NCI-H345 (cell line): ENCODE measurements at places on chromosomes 4 and X.

DNA sequence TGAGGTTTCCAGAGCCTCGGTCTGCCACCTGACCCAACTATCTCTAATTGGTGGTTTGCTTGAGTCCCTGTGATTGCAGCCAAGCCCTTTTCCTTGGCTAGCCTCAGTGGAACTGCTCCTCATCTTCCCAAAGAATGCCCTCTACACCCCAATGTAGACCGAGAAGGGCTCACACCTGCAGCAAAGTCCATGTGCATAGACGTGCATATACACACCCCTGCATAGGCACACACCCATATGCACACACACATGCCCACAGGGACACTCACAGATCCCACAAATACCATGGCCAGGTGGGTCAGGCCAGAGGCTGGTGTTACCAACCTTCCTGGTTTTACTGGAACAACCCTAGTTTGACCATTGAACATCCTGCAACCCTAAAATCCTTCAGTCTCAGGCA, 332 bp downstream of the AWAT2 start:
- DNase-seq = no peak

GRCh38 chrX:97039363-97040029, 155.8 kb downstream of the RPA4 start:
- DNase-seq = peak; percentile 54

DNA sequence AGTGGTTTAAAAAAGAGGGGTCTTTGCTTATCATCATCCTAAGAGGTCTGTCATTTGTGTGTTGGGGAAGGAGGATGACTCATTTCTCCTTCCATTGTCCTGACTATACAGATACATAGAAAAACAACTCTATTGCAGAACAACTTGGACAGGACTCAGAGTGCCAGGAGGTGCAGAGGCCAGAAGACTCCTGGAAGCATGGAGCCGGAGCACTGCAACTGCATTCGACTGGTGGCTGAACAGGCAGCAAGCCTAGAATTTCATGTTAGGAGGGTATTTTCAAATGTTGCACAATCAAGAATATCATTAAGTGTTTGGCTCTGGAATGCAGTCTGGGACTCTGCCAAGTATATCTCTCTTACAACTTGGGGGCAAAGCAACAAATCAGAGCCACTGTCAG, 35.0 kb upstream of the MAML3 start:
- DNase-seq = no peak

DNA sequence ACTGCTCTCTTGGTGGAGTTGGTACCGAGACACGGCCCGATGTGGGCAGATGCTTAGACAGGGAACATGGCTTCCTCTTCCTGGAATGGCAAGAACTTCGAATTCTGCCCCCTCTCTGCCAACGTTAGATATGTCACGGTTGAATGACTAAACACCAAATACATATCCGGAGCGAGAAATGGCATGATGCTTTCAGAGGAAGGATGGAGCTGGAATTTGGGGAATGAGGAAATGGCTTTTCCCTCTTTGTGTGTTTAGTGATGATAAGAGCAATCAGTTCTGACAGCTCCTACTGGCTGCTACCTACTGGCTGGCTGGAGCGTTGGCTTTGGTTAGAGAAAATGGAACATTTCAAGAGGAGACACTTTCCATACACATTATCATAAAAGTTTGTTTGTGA, 140.0 kb downstream of the DHRSX start:
- DNase-seq = no peak

DNA sequence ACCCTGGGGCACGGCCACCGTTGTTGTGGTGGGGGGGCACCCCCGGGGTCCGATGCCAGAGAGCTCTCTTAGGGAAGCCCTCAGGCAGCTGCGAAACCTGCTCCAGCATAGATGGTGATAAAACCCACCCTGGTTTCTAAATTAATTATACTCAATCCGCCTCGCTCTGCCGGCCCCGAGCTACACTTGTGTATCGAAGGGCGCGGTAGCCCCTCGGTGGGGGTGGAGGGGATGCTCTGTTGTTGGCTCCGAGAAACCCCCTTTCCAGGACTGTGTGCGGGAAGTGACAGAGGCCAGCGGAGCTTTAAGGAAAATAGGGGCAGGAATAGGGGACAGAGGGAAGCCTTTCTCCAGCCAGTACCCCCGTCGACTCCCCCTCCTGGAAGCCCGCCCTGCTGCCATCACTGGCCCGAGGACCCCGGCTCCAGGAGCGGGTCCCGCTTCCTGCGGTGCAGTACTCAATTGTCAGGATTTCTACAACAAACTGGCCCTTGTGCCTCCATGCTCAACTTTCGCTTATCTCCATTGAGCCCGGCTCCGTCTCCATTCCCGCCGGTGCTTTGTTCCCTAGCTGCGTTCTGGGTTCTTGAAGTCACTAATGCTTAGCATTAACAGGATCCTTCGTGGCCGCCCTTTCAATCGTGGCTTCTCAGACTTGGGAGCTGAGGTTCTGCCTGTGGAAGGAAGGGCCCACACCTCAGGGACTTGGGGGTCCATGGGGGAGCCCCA, 408.2 kb downstream of the BCOR start:
- no peak for DNase-seq

GRCh38 chr4:120843849-120844527, 78.5 kb downstream of the PRDM5 start:
- peak; percentile 23 for DNase-seq

- DNase-seq = no peak
These were observed 345.9 kb upstream of the NOCT start for GRCh38 chr4:138669479-138670315.

GRCh38 chrX:16756724-16757123, 29.5 kb upstream of the TXLNG start:
- DNase-seq = peak; percentile 62

DNA sequence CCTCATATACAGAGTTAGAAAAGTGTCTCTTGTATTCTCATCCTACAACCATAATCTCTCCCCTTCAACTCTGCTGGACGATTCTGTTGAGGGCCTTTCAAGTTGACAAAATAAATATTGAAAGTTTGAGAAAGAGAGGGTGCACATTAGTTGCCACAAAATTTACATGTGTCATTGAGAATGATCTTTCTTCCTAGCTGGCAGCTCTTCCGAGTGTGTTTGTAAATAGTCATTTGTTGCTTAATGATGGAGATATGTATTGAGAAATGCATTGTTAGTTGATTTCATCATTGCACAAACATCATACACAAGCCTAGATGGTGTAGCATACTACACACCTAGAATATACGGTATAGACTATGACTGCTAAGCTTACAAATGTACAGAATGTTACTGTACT, 632.8 kb upstream of the AMOT start:
- no peak for DNase-seq

DNA sequence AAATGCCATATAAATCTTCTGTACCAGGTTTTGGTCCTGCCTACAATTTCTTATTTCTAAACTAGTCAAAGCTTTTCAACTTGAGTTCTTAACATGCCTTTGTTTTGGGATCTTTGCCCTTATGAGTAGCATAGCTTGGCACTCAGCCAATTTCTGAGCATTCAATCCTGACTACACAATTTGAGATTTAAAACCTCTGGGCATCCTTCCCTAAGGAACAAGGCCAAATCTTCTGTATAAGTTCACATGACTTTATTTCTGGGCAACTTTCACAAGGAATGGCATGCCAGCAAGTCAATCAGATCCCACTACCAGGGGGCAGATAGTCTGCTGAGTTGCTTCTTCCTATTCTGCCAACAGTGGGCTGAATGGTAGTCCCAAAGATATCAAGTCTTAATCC, 254.2 kb downstream of the ADAMTS3 start:
- peak; percentile 15 for DNase-seq

GRCh38 chr4:37821953-37822605, 4.4 kb upstream of the PGM2 start:
- peak; percentile 39 for DNase-seq

DNA sequence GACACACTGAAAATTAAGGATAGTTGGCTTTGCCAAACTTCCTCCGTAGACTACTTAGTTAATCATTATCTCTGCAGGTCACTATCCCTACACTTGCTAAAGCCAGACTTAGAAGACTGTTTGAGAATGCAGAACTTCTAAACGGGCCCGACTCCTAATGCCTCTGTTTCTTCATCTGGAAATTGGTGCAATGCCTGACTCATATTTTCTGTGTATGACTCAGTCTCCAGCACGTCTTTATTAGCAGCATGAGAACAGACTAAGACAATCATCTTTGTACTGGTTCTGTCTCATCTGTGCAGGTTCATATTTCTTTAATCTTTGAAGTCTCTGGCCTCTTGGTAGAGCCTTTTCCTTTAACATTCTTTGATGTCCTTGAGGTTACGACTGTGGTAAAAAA, 411.9 kb upstream of the ACTRT1 start:
- no peak for DNase-seq

GRCh38 chr4:42420140-42420539, 22.9 kb downstream of the SHISA3 start:
- no peak for DNase-seq

DNA sequence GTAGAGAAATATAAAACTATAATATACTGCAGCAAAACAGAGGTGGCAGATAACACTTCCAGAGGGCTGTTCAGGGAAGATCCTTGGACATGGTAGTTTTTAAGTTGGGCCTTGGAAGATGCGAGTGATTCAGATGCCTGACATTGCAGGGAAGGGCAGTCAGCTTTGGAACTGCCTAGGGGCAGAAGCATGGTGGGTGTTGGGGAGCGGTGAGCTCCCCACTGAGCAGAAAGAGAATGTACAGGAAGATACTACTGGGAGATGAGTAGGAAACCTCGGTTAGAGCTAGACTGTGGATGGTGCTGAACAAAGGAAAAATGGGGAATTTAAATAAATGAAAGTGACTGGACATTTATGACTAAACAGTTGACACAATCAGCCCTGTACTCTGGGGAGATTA, 24.9 kb upstream of the SEC24B start:
- DNase-seq = no peak

GRCh38 chr4:77308843-77309242, 151.8 kb downstream of the CCNG2 start:
- peak; percentile 11 for DNase-seq

DNA sequence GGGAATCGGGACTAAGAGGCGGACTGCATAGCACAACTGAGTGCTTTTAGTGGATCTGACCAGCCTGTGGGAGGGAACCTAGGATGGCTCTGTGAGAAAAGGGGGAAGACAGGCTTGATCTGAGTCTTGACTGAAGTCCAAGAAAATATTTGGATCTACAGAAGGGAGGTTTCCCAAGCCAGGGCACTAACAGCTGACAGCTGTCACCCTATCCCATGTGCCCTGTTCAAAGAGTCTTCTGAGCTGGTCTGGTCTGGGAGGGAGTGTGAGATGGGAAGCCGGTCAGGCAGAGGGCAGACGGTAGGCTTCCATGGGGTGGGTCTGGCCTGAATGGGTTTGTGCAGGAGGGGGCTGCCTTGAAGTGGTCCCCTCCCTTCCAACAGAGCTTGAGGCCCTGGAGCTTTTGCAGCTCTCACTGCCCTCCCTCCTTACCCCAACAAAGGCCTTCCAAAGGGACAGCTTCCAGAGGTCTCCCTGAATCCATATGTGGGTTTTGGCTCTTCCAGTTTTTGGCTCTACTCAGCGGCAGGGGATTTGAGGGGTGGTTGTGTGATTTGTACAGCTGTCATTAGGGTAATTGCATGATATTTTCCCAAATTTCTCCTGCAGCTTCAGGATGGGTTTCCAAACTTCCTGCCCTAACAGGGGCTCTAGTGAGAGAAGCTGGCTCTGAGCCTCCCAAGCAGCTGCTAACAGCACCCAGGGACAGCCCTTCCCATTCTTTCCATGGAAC, 643.7 kb downstream of the BCOR start:
- no peak for DNase-seq

- DNase-seq = no peak
These were observed 133.2 kb upstream of the ANXA3 start for GRCh38 chr4:78418406-78418805.

- DNase-seq = no peak
These were observed 129.3 kb downstream of the BMPR1B start for GRCh38 chr4:94887027-94887426.

DNA sequence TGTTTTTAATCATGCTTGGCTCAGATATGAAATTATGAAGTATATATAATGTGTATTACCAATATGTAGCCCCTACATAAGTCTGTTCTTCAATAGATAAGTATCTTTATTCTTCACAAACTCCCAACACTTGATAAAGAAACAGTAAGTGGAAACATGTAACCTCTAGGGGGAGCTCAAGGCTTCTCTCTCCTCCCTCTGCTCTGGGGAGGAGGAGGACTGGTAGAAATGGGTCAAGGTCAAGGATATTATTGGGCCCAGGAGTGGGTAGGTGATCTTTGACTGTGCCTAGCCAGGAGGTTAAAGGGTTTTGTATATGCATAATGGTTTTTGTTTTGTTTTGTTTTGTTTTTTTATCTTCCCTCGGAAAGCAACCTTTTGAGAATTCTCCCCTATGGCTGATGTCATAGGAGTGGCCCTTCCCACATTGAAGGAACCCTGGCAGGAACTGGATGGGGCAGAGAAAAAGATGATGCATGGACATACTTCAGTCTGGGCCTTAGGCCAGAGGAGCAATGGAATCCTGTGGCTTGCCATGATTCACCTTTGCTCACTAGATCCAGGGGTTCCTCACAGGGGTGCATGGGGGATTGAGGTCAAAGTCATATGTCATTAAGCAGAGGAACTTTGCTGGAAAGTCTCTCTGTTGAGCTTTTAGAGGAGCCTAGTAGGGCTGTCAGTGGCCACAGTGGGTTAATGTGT, 460.3 kb downstream of the MID1IP1 start:
- peak; percentile 32 for DNase-seq

GRCh38 chrX:152733261-152733975, at the start of the genes CSAG1 and MAGEA12:
Gene CSAG1, minus strand, starts transcription at chrX:152733721. Its CDS starts 1,261 bp downstream, at chrX:152732460.
Gene MAGEA12, plus strand, starts transcription at chrX:152733757. Its CDS starts 2,405 bp downstream, at chrX:152736162.
- no peak for DNase-seq

GRCh38 chrX:143632625-143633410, 3.1 kb downstream of the SLITRK4 start:
- DNase-seq = no peak

GRCh38 chr4:45006078-45006477, 279.7 kb upstream of the GNPDA2 start:
- DNase-seq = no peak

DNA sequence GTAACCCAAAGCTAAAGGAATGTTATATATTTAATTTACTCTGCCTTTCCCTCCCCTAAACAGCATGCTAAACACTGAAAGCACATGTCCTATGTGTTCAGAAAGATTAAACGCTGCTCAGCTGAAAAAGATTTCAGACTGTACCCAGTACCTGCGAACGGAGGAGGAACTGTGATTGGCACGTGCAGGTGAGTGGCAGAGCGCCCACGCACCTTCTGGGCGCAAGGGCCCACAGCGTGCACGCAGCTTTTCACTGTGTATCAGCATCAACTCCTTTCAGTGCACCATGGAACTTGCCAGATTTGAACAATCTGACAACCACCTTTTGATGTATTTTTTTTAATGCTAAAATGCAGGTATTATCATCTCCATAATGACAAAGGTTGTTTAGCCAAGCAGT, 87.7 kb downstream of the RFC1 start:
- DNase-seq = no peak

DNA sequence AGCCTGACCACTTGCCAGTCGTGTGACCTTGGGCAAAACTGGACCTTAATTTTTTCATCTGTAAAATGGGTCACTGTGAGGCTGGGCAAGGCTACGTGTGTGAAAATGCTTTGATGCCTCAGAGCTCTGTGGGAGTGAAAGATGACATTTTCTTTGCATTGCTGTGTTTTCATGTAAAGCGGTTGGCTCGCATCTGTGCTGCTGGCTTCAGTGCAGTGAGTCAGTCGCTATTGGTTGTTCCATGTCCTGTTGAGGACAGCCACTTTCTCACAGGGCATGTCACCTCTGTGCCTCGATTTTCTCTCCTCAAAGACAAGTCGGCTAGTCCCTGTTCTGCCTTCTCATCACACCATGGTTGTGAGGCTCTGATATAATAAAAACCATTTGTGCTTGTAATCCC, 4.4 kb downstream of the MTMR1 start:
- no peak for DNase-seq
